ENCODE measurements at places on chromosomes 7 and 10.

DNA sequence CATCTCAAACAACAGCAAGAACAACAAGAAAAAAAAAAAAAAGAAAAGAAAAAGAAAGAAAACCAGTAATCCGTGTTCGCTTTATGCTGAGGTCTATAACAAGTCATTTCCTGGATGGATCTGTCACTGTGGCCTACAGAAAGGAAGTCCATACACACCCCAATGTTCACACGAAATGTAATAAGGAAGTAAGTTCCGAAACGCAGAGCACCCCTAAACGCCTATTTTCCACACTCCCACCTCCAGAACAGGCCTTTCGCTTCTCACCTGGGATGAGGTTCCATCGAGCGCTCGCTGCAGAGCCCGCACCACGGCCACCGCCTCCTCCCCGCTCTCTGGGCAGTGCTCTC lies 735 bp downstream of the ZNF394 start:
- DNase-seq = peak; percentile 39

- no peak for DNase-seq
Observed at GRCh38 chr7:3246127-3246526, 54.9 kb upstream of the SDK1 start.

- no peak for DNase-seq
Observed at GRCh38 chr7:26629696-26630095, 234.7 kb downstream of the SKAP2 start.

DNA sequence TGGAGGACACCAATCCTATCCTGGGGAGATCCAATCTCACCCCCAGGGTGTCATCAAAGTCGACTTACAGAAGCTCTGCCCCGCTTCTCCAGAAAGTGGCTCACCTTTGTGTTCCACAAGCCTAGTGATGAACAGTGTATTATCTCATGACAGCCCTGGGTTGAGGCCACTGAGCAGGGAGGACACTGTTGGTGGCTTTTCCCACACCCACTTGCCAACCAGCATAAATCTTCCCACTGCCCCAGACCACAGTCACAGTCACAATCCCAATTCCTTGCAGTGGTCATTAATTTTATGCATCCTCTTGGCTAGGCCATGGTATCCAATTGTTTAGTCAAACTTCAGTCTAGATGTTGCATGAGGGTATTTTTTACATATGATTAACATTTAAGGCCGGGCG lies 18.4 kb downstream of the TNS3 start:
- DNase-seq = no peak

DNA sequence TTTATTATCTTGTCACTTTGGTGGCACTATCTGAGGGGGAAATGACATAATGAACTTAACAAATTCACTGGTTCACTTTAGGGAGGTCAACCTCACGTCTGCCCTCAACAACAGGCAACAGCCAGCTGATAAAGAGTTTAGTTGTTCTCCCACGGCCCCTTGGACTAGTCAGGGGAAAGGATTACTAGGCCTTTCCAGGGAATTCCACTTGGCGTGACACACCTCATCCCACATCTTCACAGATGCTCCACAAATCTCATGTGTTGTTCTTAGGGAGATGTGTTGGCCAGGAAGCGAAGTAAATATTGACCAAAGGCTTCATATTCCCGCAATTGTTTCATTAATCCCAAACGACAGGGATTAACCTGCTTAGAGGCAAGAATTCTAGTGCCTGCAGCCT lies 183.5 kb upstream of the CDCA7L start:
- DNase-seq = no peak

GRCh38 chr7:98233219-98234070 lies 18.6 kb downstream of the TECPR1 start:
- no peak for DNase-seq

DNA sequence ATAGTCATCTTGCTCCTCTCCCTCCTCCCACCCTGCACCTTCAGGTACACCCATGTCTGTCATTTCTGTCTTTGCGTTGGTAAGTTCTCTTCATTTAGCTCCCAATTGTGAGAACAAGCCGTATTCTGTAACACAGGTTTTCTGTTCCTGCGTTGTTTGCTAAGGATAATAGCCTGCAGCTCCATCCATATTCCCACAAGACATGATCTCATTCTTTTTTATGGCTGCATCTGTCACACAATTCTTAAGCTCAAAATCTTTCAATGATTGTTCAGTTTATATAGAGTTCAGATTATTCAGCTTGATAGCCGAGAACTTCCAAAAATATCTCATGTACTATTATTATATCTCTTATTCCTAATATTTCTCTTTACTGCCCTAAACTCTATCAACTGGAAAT lies 16.0 kb upstream of the TMEM168 start:
- DNase-seq = no peak

- DNase-seq = no peak
Observed at GRCh38 chr7:98472521-98472954, 71.6 kb upstream of the BAIAP2L1 start.

DNA sequence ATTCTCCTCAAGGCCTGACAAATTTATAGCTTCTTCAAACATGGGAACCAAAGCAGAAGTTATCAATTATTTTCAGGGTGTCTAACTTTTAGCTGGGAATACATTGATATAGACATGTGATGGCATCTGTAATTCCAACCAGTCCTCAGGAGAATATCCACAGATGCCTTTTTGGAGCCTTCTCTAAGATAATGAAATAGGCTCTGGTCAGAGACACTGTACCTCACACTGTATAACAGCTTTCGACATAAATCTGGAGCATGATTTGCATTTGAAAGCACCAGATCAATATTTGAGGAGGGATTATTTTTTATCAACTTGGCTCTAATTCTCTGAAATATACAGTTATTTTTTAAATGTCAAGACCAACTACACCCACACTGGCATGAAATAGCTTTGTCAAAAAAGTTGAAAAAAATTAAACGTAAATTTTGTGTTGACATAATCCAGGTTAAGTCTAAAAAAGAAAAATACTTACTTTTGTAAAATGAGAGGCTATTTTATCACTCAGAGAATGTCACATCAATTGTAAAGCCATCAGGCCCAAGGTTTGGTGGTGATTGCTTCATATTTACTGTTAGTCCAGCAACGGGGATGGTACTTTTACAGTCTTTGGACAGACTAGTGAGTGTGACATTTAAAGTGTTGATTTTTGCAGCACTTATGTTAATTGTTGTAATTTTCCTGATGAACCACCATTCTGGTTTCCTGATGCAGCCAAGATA lies 177.0 kb upstream of the SP8 start:
- no peak for DNase-seq

DNA sequence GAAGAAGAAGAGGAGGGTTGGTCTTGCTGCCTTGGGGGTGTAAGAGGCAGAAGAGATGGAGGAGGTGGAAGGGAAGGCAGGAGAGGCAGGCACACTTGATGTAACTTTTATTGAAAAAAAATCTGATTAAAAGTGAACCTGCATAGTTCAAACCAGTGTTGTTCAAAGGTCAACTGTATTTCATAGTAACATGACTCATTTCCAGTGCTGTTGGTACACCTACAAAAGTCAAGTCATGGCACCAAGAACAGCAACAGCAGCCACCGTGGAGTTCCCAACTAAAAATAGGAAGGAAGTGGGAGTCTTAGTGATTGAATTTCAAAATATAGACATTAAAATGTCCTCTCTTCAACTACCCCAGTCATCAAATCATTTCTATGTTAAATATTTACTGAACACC lies 88.5 kb downstream of the CTNNA3 start:
- DNase-seq = no peak

DNA sequence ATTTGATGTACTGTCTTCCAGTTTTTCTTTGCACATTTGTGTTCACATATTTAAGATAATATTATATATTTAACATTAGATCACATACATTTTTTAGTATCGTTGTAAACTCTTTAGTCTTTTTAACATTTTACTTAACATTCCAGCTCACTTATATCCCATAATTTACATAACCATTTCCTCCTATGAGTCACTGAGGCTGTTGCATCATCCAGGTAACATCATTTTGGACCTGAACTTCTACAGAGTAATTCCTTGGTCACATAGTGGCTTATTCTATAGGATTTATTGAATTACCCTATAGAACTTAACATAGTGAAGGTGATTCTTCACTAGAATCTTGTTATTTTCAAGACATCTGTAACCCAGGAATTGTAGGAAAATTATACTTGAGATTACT lies 194.4 kb downstream of the POU6F2 start:
- DNase-seq = no peak

GRCh38 chr7:8561449-8561848 lies 128.0 kb downstream of the NXPH1 start:
- DNase-seq = no peak

GRCh38 chr7:34130558-34131295 lies 225.4 kb downstream of the BMPER start:
- DNase-seq = no peak

DNA sequence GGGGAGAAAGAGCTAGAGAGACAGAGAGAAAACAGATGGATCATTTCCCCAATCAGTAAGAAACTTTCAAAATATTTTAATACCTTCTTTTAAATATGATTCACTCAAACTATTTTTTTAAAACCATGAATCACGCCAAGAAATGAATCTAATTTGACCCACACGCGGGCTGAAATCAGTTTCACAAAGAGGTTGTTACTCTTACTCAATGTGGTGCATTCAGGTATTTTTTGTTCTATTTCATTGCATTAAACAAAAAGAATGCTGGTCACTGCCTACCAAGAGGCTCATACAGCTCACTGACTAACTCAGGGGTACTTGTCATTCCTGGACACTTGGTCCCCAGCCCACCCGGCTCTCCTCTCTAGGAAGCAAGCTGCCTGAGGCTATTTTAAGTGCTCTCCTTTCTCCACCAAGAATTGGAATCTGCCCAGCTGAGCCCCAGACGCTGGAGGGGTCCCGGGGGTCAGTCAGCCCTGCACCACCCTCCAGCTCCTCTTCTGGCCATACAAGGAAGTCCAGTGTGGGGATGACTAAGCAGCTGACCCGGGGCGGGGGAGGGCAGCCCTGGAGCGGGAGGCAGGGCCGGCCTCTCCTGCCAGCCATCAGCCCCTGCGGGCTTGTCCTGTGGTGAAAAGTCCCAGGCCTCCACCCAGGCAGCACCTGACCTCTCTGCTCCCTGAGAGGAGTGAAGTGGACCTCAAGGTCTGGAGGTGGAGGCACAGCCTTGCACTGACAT lies 21.7 kb upstream of the PFKP start:
- DNase-seq = peak; percentile 10

- DNase-seq = no peak
Observed at GRCh38 chr10:24238519-24239247, 29.7 kb downstream of the KIAA1217 start.

DNA sequence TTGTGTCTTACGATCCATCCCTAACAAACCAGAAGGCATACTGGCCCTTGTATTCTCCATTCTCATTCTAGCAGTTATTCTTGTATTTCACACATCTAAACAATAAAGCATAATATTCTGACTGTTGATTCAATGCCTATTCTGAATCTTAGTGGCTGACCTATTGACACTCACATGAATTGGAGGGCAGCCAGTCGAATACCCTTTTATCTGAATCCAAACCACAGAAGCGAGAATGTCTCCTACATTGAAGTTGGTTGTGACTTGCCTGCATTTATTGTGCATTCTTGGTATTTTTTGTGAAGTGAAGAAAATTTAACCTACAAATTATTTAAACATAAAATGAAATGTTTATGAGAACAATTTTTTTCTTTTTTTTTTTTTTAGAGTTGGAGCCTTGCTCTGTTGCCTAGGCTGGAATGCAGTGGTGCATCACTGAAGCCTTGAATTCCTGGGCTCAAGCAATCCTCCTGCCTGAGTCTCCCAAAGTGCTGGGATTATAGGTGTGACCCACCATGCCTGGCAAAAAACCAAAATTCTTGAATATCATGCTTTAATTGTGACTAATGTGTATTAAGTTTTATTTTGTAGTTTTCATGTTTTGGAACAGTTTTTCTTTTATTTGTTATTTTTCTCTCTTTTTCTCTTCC lies 22.7 kb downstream of the EXOC4 start:
- DNase-seq = no peak

GRCh38 chr7:117269886-117270285 lies 53.0 kb downstream of the WNT2 start:
- DNase-seq = no peak

DNA sequence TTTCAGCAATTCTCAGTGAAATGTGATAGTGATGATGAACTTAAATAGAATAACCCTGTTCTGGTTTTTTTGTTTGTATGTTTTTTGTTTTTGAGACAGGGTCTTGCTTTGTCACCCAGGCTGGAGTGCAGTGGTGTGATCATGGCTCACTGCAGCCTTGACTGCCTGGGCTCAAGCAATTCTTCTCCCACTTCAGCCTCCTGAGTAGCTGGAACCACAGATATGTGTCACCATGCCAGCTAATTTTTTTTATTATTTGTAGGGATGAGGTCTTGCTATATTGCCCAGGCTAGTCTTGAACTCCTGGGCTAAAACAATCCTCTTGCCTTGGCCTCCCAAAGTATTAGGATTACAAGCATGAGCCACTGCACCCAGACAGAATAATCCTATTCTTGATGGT lies 14.3 kb upstream of the COL17A1 start:
- DNase-seq = no peak

DNA sequence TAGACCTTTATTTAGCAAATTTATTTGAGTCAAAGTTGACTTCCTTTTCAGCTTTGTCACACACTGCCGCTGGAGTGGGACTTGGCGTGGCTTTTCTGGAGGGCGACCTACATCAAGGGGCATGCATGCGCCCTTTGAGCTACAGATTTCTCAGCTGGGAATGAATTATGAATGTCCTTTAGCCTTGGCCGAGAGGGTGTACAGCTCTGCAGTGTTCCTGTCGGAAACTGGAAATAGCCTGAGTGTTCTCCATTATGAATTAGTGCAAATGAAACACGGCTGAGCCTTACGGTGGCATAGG lies 79.7 kb downstream of the GLRX3 start:
- DNase-seq = no peak

- DNase-seq = no peak
Observed at GRCh38 chr7:121871188-121871587, 1.8 kb upstream of the PTPRZ1 start.

- no peak for DNase-seq
Observed at GRCh38 chr7:28418311-28418710, 6.0 kb downstream of the CREB5 start.

- DNase-seq = peak; percentile 92
Observed at GRCh38 chr10:78255796-78256638, 222.4 kb downstream of the RPS24 start.

- no peak for DNase-seq
Observed at GRCh38 chr10:76010703-76011102, 579.3 kb downstream of the LRMDA start.

- no peak for DNase-seq
Observed at GRCh38 chr7:148854983-148855382, 29.1 kb downstream of the EZH2 start.

GRCh38 chr7:30162622-30163124 lies 27.9 kb downstream of the MTURN start:
- DNase-seq = no peak

GRCh38 chr10:78972947-78973900 lies 95.5 kb upstream of the ZMIZ1 start:
- peak; percentile 83 for DNase-seq

- DNase-seq = peak; percentile 5
Observed at GRCh38 chr7:55132890-55133551, 114.2 kb downstream of the EGFR start.

GRCh38 chr10:116141855-116142254 lies 131.2 kb downstream of the GFRA1 start:
- no peak for DNase-seq

- DNase-seq = no peak
Observed at GRCh38 chr7:36117203-36117840, 35.7 kb upstream of the EEPD1 start.

All from MV-4-11 (cell line).